ENCODE measurements at places on chromosomes 12 and 14. TPM values are rescaled to one million over a fixed set of nuclear protein-coding genes. Genes with fewer than 3 reads are reported as not detected.

TROAP gene
- 58.2 TPM for total RNA-seq

SYNJ2BP gene
- total RNA-seq: 5.7 TPM

- no peak for DNase-seq
Measured at GRCh38 chr12:57151741-57152630, 4.6 kb upstream of the LRP1-AS start.

DNA sequence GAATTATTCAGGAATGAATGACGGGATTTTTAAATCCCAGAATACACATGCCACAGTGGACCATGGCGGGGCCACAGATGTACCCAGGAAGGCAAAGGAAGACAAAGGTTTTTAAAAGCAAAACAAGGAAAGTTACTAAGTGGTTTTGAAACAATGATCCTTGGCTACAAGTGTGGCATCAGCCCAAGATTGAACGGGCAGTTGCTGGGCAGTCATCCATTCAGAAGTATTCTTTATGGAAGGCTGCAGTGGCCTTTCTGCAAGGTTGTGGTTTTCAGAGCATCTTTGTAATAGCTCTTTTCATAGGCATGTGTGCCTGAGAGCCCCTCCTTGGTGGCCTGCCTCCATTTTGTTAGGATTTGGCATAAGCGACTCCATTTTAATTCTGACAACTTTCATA, 13.4 kb upstream of the IFI27 start:
- no peak for DNase-seq

- DNase-seq: no peak
Measured at GRCh38 chr14:68840454-68840853, 47.6 kb upstream of the ZFP36L1 start.

Data from Karpas-422 (cell line).